ENCODE measurements at places on chromosomes 16 and 17.
A peak's percentile ranks its signal among the peaks of the same experiment; 100 is the strongest.

GRCh38 chr17:29613352-29613837, 9.3 kb downstream of the CORO6 start:
- peak; percentile 88 for DNase-seq

- peak; percentile 88 for DNase-seq
Observed at GRCh38 chr17:35433075-35433894, 985 bp upstream of the SLFN12 start.

- DNase-seq: no peak
Observed at GRCh38 chr17:72249441-72249840, 128.6 kb downstream of the SOX9 start.

- DNase-seq: no peak
Observed at GRCh38 chr17:65066901-65067300, 10.4 kb upstream of the GNA13 start.

DNA sequence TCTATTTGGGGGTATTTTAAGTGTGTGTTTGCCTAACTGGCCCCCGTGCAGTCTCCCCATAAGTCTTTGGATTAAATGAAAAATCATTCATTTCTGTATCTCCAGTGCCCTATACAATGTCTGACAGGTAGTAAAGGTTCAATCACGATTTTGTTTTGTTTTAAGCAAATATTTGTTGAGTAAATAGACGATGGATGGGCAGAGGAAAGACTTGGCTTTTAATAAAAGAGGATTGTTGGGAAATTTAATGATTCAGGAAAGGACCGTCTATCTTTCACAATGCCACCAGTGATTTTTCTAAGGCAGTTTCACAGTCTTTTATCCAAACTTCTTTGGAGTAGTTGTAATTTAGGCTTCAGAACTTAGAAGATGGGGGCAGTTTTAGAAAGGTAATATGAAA, 636.6 kb upstream of the GOT2 start:
- no peak for DNase-seq

- DNase-seq: peak; percentile 67
Observed at GRCh38 chr16:75111961-75112733, 4.4 kb downstream of the LDHD start.

GRCh38 chr17:76445697-76446448, 7.1 kb downstream of the UBE2O start:
- DNase-seq: no peak

DNA sequence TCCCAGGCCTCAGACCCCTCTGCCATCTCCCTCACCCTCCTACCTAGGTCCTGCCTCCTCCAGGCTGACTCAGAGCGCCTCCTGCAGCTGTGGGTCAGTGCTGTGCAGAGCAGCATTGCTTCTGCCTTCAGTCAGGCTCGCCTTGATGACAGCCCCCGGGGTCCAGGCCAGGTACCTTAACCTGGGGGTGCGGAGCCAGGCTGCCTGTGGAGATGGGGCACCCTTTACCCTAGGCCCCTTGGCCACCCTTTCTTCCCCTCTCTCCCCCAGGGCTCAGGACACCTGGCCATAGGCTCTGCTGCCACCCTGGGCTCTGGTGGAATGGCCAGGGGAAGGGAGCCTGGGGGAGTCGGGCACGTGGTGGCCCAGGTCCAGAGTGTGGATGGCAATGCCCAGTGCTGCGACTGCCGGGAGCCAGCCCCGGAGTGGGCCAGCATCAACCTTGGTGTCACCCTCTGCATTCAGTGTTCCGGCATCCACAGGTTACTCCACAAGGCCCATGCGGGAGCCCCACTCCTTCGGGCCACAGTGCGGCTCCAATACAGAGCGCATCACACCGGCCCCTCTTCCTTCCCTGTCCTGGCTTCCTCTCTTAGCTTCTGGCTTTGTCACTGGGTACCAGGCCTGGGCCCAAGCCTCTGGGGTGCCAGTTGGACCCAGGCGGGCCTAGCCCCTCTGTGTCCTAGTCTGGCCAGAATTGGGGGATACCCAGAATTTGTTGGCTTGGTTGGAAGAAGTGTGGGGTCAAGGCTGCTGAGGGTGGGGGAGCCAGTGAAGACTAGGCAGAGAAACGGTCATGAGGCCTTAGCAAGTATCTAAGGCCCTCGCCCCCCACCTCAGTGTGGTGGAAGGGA, 5.0 kb upstream of the KCTD11 start:
- DNase-seq: no peak

GRCh38 chr16:57493767-57494166, 7.5 kb upstream of the DOK4 start:
- DNase-seq: no peak

GRCh38 chr16:75263291-75263962, 12.0 kb upstream of the BCAR1 start:
- DNase-seq: no peak

- no peak for DNase-seq
Observed at GRCh38 chr16:67445913-67446907, 15.3 kb downstream of the HSD11B2 start.

- DNase-seq: no peak
Observed at GRCh38 chr17:28043296-28043695, 819 bp downstream of the NLK start.

GRCh38 chr16:67157106-67157748, 2.5 kb downstream of the TRADD start:
- DNase-seq: no peak

DNA sequence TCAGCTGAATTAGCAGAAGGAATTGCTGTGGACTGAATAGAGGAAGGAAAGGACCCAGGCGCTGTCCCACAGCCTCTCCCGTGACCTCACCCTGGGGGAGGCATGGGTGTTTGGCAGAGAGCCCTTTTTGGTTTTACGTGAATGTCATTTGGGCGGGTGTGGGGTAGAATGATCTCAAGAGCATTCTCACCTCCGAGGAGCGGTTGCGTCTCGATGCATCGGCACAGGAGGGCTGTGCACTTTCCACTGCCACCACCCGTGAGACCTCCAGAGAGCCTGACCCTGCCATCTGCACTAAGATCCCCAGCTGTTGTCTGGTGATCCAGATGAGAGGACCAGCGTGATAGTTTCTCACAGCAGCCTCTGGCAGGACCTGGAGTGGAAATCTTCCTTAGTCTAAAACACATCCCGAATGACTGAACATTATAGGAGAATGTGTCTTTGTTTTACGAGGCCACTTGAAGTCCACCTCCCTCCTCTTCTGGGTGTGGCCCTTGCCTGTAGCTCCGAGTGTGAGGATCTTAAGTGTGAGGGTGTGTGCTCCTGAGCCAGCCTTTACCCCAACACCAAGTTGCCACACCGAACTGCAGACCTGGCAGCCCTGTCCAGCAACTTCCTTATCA, 29.3 kb downstream of the FOXK2 start:
- no peak for DNase-seq

- no peak for DNase-seq
Observed at GRCh38 chr16:11706180-11706742, 36.4 kb downstream of the TXNDC11 start.

DNA sequence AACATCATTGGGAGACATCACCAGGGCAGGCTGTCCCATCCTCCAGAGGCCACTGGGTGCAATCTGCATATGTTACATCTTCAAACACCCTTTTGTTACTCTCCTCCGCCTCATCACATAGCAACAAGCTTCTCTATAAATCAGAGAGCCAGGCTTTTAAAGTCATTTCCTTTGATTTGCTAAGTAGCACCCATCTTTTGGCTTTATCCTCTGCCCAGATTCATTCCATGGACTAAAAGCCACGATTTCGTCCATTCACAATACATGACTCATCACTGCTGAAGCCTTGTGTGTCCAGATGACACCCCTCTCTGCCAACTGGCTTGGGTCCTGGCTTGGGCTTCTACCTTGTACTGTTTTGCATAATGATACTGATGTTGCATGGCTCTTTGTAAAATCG, 2.0 kb upstream of the KRT38 start:
- no peak for DNase-seq

GRCh38 chr17:60652454-60653247, 25.0 kb upstream of the BCAS3 start:
- DNase-seq: no peak

- peak; percentile 80 for DNase-seq
Observed at GRCh38 chr16:50067290-50067853, 1.6 kb downstream of the HEATR3 start.

- DNase-seq: no peak
Observed at GRCh38 chr16:8542393-8542792, 47.9 kb downstream of the TMEM114 start.

- DNase-seq: no peak
Observed at GRCh38 chr17:60416368-60416925, 5.8 kb upstream of the CHCT1 start.

GRCh38 chr17:51612692-51613091, 352.3 kb downstream of the UTP18 start:
- no peak for DNase-seq

Measured in hematopoietic multipotent progenitor cell (in vitro differentiated cells).